ENCODE measurements at places on chromosomes 5 and 9. TPM values are rescaled to one million over a fixed set of nuclear protein-coding genes. Genes with fewer than 3 reads are reported as not detected.

The ZNF483 gene
- 19.1 TPM for total RNA-seq

The CARD6 gene
- total RNA-seq = 17.1 TPM

The LURAP1L gene
- 6.6 TPM for total RNA-seq

The GRM6 gene
- total RNA-seq = not detected

The EQTN gene
- total RNA-seq = 0.44 TPM

The SERF1A gene
- total RNA-seq = 10.3 TPM

The FIBCD1 gene
- not detected for total RNA-seq

The LCN15 gene
- not detected for total RNA-seq

The PCDHB3 gene
- total RNA-seq = 1.1 TPM

The CTSV gene
- total RNA-seq = not detected

DNA sequence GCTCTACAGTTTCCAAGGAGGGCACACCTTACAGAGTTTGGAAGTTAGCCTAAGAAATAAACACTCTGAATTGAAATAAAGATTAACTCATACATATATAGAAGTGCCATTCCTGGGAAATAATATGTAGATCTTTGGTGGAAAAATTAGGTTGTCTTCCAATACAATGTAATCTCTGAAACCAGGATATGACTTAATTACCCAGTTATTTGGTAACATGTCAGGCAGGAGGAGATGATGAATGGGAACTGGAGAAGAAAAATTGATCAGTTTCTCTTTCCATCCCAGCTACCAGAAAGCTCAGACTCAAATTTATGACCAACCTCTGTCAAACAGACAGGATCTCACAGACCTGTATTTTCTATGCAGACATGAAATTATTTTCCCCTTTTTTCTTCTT is 215.2 kb upstream of the SNX2 start:
- DNase-seq = no peak

GRCh38 chr9:19137282-19137681 is 10.0 kb upstream of the PLIN2 start:
- no peak for DNase-seq

DNA sequence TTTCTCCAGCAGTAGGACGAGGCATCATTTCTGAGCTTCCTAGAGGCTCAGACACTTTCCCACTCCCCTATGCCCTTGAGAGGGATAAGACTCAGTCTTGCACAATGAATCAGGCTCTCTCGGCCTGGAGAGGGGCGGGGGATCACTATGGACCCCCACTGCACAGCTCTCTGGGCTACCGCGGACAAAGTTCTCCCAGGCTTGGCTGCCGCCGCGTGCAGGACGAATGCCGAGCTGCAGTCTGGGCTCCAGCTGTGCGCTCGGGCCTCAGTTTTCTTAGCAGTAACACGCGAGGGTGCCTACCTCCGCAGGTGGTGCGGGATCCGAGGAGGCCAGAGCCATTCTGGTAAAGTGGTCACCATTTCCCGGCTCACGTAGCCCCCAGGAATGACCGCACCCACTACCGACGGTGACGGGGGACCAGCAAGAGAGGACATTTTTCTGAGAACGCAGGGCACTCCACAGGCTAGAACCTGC is 3.4 kb upstream of the MYORG start:
- no peak for DNase-seq

GRCh38 chr9:91917436-91917835 is 32.6 kb downstream of the ROR2 start:
- no peak for DNase-seq

DNA sequence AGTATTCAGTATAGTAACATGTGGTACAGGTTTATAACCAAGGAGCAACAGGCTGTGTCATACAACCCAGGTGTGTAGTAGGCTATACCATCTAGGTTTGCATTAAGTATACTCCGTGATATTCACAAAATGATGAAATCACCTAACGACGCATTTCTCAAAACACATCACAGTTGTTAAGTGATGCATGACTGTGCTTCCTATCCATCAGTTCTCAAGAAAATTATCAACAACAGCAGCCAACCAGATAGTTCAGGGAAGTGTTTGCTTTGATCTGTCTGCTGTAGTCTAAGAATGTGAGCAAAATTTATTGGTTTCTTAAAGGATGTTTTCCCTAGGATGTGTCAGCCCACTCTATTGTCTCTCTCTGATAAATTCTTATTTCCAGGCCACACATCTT is 7.4 kb downstream of the ZBTB26 start:
- DNase-seq = no peak

- no peak for DNase-seq
Measured at GRCh38 chr5:71783891-71784290, 64.8 kb downstream of the CARTPT start.

GRCh38 chr9:101706261-101706798 is 32.1 kb downstream of the GRIN3A start:
- no peak for DNase-seq

GRCh38 chr5:134397196-134397595 is 14.5 kb downstream of the CDKN2AIPNL start:
- no peak for DNase-seq

DNA sequence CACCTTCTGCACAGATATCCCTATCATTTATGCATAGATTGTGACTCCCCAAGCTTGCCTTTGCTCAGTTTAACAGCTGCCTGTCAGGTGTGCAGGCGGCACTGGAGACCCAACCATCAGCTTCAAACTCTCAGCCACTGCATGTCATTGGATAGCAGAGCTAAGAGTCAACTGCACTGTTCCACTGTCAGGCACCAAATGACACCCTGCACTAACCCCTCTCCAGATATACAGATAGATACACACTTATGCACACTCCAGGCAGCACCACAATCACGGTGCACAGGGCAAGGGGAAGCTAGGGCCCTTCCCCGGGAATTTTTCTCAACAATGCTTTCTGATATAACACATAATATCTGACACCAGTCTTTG is 142.3 kb downstream of the BNC2 start:
- no peak for DNase-seq

- DNase-seq = no peak
Measured at GRCh38 chr5:132987531-132988408, 24.3 kb upstream of the AFF4 start.

GRCh38 chr5:80711938-80712337 is 57.2 kb upstream of the DHFR start:
- no peak for DNase-seq

DNA sequence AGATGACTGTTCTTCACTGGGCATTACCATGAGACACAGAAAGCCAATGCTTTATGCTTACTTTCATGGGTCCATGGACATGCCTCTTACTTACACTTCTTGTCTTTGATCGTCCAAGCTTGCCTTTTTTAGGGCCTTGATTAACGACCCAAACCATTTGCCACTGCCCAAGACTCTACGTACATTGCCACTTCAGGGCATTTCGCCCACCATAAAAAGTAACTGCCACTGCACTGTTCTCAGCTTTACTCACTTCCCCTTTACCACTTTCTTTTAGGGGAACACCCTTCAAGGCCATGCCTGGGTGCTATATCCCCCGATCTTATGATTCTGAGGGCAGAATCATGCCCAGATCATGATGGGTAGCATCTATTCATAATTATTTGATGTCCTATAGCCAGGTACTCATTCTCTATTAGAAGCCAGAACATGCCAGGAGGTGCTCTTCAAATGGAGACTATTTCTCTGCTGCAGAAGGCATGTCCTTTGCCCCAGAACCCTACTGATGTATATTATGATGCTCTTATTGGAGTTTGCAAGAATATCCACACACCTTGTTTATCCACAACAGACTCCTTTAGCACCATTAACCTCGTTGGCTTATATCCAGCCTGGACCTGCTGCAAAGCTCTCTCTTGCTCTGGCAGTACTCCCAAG is 64.1 kb upstream of the RAD23B start:
- DNase-seq = no peak

DNA sequence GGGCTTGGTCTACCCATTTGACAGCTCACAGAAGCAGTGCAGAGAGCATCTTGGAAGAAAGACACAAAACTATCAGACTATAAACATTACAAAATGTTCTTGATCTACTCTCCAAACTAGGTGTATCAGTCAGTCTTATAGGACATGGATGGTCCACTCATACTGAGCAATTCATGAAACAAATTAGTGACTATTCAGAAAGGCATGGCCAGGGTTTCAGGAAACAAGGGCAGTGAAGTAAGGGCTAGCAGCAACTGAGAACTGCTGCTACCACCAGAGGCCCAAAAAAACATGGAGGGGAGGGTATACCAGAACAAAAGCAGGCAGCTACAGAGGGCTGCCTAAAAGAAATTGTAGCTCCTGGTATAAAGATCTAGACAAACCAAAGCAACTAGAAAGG is 287.0 kb downstream of the PIK3R1 start:
- DNase-seq = no peak

DNA sequence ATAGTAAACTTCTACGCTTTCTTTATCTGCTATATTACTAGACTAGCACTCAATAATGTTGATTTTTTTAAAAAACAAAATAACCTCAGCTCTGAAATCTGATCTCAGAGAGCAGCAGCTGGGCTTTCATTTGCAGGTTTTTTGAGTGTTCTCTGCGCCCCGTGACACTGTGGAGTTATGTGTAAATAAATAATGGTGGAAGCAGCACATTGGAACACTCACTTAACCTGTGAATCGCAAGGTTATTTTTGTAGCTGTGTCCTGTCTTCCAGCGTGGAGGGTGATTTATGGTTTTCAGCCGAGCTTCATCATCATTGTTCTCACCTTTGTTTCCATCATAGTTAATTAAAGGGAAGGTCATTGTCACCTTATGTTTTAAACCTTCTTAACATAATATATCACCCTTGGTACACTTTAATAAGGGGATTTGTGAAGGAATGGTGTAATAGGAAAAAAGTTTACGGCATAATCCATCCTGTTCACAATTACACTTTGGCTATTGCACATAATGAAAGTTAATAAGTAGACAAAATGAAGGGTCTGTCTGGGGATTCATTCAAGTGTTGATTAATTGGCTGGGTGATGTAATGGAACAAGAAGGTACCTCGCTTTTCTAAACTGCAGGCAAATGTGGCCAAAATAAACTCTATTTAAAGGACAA is 493.3 kb upstream of the ADAMTS16 start:
- DNase-seq = no peak

GRCh38 chr5:17206021-17206420 is 11.4 kb upstream of the BASP1 start:
- DNase-seq = no peak
